ENCODE measurements at places on chromosomes 1 and 21. TPM values are rescaled to one million over a fixed set of nuclear protein-coding genes. Genes with fewer than 3 reads are reported as not detected.

DNA sequence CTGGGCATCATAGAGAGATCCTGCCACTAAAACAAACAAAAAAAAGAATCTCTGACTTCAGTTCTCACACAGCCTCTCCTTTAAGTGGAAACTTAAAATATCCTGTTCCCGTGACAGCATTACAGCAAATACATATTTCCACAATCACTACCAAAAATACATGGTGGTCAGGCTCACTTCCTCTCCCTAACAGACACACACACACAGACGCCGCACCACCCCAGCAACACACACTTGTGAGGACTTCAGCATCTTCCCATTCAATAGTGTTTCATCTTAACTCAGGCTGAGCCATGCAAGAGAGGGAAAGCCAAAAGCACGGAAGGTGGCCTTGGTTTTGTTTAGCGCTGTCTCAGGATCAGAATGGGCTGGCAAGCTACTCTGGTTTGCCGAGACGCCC is 21.9 kb downstream of the KIAA1614 start:
- no peak for DNase-seq

- DNase-seq: peak; percentile 60
These were observed 57.3 kb downstream of the NKAIN1 start for GRCh38 chr1:31182352-31182751.

DNA sequence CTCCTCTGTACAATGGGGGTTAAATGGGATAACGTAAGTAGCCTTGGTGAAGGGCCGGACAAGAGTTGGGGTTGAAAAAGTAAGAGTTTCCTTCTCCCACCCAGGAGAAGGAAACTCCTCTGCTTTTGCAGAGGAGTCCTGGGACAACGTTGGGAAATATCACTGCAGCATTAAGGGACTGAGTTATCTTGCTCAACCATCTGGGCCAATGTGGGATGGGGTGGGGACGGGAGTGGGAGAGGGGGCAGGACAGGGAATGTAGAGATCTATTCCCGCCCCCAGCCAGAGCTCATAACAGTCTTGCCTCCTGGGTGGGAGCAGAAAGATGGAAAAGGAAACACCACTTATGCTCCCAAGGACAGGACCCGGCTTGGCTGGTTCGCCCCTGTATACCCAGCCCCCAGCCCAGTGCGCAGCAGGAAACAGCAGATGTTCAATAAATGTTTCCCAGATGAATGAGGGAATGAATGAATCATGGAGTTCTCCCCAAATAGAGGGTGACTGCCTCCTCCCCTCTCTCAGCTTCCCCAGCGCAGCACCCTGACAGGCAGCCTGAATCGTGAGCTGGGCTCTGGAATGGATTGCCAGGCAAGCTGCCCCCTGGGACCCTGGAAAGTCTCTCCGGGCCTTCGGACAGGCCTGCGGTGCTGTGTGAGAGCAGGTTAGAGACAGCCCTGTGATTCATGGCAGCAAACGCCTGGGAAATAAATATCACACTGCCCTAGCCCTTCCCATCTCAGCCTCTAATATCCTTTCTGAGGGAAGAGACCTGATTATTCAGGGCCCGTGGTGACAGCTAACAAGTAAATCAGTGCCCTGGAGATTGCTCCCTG is 24.8 kb downstream of the FBXO2 start:
- DNase-seq: no peak

DNA sequence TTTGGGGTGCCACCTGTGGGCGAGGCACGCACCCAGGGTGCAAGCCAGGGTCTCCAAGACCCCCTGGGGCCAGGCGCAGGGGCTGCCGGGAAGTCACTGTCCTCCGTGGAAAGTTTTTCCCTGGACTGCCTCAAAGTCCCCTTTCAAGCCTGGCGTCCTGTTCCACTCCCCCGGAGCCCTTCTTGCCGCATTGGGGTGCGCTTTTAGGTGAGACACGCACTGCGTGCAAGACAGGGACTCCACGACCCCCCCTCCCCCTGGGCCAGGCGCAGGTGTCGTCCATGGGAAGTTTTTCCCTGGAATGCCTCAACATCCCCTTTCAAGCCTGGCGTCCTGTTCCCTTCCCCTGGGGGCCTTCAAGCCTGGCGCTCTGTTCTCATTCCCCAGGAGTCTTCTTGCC is 137.1 kb downstream of the LIPI start:
- DNase-seq: no peak

DNA sequence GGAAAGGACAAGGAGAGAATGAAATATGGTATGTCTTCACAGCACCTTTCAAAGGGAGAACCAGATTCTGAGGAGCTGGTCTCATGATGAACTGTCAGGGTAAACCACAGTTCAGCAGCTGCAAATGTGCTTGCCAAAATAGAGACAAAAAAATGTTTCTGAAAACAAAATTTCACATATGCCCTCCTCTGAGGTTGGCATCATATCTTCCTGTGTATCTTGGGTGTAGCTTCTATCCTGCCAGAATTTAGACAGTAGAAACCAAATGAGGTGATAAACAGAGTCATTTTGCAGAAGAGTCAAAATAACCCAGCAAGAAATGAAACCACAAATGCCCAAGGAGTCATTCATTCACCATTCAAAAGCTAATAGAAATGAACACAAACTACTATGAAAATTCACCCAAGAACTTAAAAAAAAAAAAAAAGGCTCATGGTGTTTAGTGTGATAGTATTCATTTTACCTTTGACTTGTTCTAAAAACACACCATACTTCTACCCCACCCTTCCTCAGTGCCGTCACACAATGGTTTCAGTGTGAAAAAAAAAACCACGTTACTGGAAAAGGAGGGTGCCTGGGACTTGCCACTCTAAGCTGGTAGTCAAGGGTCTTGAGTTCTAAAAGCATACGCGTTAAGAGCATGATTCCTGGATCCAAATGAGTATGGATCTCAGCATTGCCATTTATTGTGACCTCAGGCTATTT is 18.5 kb downstream of the SELL start:
- DNase-seq: no peak

- no peak for DNase-seq
These were observed 10.1 kb downstream of the TRAF5 start for GRCh38 chr1:211336775-211337174.

DNA sequence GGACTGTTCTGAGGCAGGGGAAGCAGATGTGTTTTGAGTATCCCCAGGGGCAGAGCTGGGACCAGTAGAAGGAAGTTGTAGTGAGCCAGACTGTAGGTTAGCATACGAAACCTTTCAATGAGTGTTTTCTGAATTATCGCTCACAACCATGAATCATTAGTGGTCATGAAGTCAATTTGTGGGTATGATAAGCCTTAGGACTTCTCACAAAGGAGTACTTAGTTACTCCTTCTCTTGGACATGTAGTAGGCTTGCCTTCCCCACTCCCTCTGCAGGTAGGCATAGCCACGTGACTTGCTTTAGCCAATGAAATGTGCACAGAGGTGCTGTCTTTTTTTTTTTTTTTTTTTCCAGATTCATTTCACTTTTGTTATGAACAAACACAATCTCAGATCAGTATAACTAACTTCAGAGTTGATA is 23.9 kb upstream of the FAAH start:
- DNase-seq: no peak

The ECM1 gene
- total RNA-seq: 5.2 TPM

DNA sequence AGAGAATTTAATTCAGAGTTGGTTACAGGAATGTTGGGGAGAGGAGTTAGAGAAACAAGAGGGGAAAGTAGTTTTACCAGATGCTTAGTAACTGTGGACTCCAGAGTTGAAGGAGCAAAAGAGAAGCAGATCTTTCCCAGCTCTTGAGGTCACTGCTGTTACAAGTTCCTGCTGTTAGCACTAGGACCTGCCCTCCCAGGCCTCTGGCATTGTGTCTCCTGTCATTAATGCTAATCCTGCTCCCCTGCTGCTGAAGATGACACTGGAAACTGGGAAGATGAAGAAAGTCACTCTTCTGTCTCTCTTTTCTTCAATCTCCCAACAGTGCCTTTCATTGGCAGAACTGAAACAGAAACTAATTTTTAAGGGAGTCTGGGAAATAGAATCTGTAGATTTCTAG is 845.6 kb downstream of the ADGRL2 start:
- no peak for DNase-seq
